Left kidney (tissue), 8 donors: ENCODE measurements at places on chromosomes 6 and 20.
A peak's percentile ranks its signal among the peaks of the same experiment; 100 is the strongest.

DNA sequence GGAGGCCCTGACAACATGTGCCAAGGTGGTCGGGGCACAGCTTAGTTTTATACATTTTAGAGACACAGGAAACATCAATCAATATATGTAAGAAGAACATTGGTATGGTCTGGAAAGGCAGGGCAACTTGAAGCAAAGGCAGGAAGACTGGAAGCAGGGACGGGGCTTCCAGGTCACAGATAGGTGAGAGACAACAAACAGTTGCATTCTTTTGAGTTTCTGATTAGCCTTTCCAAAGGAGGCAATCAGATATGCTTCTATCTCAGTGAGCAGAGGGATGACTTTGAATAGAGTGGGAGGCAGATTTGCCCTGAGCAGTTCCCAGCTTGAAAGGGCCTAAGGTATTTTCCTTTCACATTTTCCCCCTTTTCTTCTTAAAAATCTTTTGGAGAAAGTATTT lies 311.0 kb upstream of the RGS17 start:
- DNase-seq, result no peak

DNA sequence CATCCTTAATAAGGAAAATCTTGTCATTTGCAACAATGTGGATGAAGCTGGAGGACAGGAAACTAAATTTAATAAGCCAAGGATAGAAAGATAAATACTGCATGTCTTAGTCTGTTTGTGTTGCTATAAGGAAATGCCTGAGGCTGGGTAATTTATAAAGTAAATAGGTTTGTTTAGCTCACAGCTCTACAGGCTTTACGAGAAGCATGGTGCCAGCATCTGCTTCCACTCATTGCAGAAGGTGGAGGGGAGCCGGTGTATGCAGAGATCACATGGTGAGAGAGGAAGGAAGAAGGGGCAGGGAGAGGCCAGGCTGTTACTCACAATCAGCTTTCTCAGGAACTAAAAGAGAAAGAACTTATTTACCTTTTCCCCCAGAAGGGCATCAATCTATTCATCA lies 118.9 kb upstream of the SMLR1 start:
- no peak for DNase-seq

- no peak for DNase-seq
Measured at GRCh38 chr20:53712212-53712977, 118.8 kb upstream of the ZNF217 start.

DNA sequence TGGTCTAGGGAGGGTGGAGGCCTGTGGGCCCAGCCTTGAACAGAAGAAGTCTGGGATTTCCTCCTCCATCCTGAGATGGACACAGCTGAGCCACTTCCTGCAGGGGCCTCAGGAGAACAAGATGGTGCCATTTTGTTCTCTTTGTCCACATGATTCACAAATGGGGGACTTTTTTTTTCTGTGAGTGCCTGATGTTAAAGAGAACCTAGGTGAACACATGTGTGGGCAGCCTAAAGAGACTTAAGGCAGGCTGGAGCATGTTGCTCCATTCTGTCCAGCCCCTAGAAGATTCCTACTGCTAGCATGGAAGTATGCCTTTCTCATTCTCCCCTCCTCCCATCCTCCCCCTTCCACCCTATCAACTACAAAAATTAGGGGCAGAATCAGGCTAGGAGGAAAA lies 49.3 kb upstream of the KIF16B start:
- no peak for DNase-seq

DNA sequence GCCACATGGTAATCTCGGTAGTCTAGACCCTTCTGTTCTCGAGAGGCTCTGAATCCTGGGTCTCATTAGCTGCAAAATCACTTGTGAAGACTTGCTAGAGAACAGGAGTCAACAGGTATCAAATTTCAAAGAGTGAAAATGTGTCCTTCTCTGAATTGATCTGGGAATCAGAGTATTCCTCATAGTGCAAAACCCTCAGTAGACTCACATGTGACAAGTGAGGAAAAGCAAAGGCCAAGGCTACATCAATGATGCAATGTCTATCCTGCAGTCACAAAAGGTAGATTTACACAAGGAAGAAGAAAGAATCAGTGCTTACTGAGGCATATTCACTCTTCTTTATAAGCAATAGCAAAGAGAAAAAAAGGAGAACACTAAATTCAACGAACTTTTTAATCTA lies 1220.0 kb upstream of the GJE1 start:
- no peak for DNase-seq

DNA sequence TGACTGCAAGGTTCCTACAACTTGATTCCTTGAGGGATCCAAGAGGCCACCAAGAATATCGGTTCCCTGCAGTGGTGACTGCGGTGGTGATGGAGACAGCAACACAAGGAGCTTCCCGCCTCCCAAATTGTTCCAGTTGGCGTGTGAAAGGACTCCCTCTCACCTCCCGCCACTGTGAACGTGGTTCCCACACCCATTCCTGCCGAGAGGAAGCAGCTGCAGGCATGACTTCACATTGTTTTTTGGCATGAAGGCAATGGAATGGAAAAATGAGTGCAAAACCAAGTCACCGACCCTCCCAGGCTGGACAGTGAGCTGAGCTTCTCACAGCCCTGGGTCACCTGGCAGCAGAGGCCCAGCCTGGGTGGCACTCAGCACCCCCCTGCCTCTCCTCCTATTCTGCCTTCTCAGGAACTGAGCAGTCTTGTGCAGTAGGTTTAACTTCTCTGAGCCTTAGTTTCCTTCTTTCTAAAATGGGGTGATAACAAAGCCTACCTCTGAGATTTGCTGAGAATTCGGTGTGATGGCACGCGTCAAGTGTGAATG lies 75.0 kb downstream of the CNKSR3 start:
- DNase-seq, result no peak

- no peak for DNase-seq
Measured at GRCh38 chr20:36214684-36215256, 21.5 kb upstream of the AAR2 start.

- no peak for DNase-seq
Measured at GRCh38 chr6:33201147-33201545, 479 bp downstream of the SLC39A7 start.

- peak; percentile 14 for DNase-seq
Measured at GRCh38 chr20:52103335-52103912, 88.2 kb downstream of the ZFP64 start.

GRCh38 chr6:38287487-38287886 lies 352.2 kb downstream of the BTBD9 start:
- no peak for DNase-seq

GRCh38 chr6:106966229-106966628 lies 8.3 kb downstream of the CD24 start:
- no peak for DNase-seq

DNA sequence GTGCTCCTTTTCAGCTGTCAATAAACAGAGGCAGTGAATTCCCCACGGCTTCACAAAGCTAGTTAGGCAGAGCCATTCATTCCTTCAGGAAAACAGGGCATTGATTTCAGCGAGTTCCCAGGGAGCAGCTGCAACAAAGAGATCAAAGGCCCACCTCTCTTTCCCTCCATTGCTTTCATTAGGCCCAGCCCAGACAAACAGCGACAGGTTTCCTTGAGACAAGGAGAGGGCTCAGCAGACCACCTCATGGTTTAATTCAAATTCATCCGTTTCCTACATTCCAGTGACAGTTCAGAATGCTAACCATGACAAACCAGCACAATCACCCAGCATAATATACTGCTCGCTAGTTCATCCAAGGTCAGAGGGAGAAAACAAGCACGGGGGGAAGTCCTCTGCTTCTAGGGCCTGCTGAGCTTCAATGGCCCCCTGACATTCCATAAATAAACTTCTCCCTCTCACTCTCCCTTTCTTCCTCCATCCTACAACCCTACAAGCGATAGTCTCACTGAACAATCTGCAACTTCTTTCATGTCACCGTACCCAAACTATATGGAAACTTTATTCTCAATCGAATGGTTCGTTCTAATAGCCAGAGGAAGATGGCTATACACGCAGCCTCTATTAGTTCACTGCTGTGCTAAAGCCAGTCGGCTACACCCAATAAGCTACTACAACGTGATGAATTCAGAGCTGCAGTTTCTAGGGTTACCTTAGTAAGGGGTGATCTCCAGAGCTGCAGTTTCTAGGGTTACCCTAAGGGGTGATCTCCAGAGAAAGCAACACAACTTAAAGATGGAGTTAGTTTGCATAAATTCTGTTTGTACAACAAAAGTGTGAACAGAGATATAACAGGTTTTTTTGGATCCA lies 34.7 kb downstream of the PLAGL1 start:
- DNase-seq, result peak; percentile 52

DNA sequence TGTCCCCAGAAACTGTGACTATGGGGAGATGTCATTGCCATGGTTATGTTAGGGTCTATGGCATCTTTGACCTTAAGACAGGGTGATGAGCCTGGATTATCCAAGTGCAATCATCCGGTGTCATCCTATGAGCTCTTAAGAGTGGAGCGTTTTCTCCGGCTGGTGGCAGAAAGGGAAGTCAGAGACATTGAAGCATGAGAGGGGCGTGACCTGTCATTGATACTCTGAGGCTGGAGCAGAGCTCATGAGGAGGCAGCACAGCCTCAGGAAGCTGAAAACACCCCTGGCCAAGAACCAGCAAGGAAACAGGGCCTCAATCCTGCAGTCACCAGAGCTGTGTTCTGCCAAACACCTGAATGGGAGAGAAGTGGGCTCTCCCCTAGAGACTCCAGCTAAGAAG lies 59.6 kb downstream of the ANKRD60 start:
- no peak for DNase-seq

DNA sequence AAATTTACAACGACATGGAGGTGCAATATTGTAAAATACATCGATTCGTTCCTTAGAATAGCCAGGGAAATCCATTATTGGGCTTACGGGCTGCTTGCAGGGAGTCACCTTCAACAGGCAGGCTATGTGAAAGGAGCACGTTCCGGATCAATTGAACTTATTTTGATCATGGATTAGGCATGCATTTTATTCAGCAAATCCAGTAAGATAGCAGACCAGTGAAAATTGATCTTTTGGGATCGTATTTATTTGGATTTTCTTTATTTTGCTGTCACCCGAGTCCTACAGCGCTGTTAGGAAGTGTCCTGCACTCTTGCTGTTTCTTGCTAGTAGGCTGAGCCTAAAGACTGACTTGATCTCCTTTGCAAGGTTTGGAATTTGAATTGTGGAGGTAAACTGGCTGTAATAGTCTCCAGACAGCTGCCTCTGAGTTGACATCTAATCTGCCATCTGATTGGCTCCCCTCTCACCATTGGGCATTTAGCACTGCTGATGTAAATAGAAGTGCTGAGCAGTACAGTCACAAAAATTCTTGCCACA lies 3.0 kb downstream of the ARID1B start:
- DNase-seq, result peak; percentile 78

DNA sequence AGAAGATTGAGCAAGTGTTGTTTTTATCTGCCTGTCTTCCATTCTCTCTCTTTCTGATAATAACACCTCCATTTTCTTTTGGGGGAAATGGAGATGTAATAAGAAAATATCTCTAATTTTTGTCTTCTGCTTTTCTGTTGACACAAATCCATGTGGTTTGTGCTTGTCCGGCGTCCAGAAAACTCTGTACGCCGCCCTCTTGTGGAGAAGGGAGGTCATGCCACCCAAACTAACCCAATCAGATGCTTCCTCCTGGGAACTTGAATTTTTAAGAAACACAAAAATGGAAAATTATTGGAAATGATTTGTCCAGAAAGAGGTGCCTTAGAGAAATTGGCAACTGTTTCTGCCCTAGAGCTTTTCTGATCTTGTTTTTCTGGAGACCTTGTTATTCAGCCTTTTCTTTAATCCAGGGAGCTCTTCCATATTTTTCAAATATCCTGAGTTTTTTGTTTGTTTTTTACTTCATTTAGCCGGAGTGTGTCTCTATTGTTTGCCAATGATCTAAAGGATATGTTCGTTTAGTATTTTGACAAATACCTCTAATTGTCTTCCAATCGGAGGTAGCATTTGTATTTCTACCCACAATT lies 17.8 kb upstream of the FNDC1 start:
- DNase-seq, result no peak

GRCh38 chr20:8457978-8458377 lies 325.9 kb downstream of the PLCB1 start:
- no peak for DNase-seq

GRCh38 chr20:38799203-38799602 lies 6.3 kb upstream of the PPP1R16B start:
- DNase-seq, result peak; percentile 4
